ENCODE measurements at places on chromosomes 4 and X.

DNA sequence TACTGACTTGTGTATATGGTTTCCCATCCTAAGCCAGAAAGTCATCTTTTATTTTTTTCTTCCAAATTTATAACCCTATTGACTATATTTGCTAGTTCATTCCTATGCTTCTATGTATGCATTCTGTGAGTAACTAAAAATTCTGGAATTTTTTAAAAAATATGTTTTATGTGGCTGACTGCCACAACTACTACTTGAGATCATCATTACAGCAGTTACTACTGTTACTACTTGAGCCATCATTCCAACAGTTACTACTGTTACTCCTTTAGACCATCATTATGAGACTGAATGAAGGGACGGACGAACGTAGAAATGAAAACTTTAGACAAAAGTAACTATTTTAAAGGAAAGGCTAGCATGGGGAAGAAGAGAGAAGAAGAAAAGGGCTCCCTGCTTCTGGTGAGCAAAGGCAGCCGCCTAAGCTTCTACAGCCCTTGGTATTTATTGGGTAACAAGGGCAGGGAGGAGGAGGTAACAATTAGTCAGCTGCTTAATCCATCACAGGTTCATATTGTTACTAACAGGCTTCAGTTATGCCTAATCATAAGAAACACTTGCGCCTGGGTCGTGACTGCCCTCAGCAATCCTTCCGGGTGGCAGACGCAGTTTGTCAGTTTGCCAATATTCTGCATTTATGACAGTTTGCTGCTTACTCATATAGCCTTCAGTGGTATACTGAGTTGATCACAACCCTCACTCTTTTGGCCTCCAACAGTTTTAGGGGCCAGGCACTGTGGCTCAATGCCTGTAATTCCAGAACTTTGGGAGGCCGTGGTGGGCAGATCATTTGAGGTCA is 80.4 kb downstream of the PDLIM5 start:
- DNase-seq, result no peak

- DNase-seq, result no peak
Measured at GRCh38 chrX:98548519-98548918, 1664.8 kb downstream of the RPA4 start.

DNA sequence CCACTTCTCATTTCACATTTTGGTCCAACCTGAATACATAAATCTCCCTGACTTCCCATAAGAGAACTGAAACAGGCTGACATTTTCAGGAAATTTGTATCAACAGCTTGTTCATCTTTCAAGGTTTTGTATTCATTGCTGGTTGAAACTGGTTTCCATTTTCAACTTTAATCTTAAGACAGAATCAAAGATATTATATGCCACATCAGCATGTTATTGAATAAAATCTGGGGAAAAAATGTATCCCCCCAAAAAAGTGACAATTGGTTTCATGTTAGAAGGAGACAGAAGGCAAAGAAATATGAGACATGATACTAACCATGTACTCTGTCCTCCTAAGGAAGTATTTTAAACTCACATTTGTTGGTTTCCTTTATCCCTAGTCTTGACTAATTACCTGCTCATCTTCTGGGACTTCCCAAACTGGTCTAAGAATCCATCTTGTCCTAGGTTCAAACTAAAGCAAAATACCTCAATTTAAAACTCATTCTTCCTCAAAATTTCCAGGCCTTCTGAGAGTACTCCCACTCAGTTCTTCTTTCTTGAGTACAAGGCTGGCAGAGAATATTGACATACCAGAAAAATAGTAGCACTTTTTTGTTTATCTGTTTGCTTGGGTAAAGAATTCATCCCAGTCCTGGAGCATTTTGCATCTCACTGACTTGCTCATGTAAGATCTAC is 3.1 kb upstream of the ANTXR2 start:
- no peak for DNase-seq

- DNase-seq, result no peak
Measured at GRCh38 chr4:6464842-6465588, 7.4 kb downstream of the PPP2R2C start.

- DNase-seq, result no peak
Measured at GRCh38 chr4:111678479-111678878, 466.8 kb upstream of the FAM241A start.

DNA sequence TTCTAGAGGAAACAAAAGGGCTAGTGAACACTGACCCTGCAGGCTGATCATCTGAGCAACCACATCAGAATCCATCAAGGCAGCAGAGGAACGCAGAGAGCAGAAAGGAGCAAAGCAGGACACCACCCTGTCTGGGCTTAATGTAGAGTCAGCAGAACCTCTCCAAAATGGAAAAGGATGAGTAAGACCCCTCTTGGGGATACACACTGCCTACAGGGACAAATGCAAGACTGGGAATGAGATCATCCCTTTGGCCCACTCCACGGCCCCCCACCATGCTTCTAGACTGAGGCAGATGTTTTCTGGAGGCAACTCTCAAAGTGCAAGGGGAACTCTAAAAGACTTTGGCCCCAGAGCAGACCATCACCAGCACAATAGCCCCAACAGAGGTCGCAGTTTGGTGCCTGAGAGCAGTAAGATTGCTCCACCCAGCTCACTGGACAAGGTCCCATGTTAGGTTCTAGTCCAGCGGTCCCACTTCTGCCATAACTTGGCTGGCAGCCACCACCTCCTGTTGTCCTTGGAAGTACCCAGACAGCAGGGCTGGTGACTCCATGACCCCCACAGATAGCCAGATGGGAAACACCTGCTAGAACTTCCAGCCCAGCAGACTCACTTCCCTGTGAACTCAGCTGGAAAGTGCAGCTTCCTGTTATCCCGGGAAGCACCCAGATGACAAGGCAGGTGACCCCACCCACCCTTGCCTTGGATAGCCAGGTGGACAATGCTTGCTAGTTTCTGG is 372.7 kb downstream of the INPP4B start:
- DNase-seq, result peak; percentile 50

DNA sequence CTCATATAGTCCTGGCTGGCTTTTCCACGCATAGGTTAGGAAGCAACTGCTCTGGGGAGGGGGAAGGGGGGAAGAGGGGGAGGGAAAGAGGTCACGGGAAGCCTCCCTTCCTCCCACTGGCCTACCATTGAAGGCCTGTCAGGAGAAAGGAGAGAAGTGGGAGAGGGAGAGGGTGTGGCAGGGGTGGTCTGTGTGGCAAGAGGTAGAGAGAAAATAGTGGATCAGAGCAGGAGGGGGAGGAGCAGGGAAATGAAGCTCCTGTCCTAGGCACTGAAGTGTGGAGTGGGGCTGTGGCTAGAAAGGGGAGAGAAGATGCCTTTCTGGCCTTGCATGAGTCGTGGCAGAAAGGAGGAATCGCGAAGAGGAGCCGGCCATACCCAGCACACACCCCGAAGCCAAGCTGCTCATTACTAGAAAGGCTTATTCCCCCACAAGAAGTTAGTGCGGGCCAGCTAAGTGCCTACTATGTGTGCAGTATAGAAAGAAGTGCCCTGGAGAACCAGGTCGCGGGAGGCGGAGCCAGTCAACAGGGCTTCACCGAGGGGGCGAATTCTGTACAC is 1.1 kb upstream of the TMEM164 start:
- no peak for DNase-seq
